Stimulated activated CD4-positive, alpha-beta T cell treated with anti-CD3 and anti-CD28 coated beads, Interleukin-15, amount 100 ng/mL, for 1 hour (primary cell): ENCODE measurements at places on chromosomes 6 and 20.

- DNase-seq = no peak
Measured at GRCh38 chr6:54579011-54579410, 267.6 kb upstream of the FAM83B start.

- DNase-seq = peak; percentile 44
Measured at GRCh38 chr6:29964887-29965562, 22.7 kb downstream of the HLA-A start.

- DNase-seq = no peak
Measured at GRCh38 chr6:163460307-163460782, 45.8 kb downstream of the QKI start.

DNA sequence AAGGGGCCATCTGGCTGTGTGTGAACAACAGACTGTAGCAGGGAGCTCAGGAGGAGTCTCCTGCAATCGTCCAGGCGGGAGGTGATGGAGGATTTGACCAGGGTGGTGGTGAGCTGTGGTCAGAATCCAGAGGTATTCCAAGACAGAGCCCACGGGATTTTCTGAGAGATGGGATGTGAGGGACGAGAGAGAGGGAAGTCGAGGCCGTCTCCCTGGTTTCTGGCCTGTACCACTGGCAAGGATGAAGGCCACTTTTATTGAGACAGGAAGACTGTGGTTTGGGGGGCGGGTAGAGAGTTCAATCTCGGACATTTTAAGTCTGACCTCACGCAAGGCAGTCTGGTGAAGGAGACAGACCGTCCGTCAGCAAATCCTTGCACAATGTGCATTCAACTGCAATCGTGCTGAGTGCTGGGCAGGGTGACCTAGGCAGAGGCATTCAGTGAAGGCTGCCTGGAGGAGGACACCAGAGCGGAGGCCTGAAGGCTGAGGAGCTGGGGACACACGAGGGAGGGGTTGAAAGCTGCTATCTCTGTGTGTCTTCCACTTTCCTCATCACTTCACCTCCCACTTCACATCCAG lies 53.9 kb downstream of the PREX1 start:
- no peak for DNase-seq

GRCh38 chr6:21441386-21441785 lies 152.2 kb upstream of the SOX4 start:
- no peak for DNase-seq

- no peak for DNase-seq
Measured at GRCh38 chr20:15756754-15757115, 816.5 kb downstream of the KIF16B start.

- no peak for DNase-seq
Measured at GRCh38 chr20:23260181-23260840, 90.3 kb upstream of the NXT1 start.
